Activated naive CD4-positive, alpha-beta T cell treated with anti-CD3 and anti-CD28 coated beads for 36 hours (primary cell): ENCODE measurements at places on chromosomes 2 and 18.

- no peak for DNase-seq
These were observed 126.4 kb upstream of the CTDP1 start for GRCh38 chr18:79553154-79553553.

GRCh38 chr2:224017957-224018356 lies 21.1 kb downstream of the SERPINE2 start:
- DNase-seq = no peak

DNA sequence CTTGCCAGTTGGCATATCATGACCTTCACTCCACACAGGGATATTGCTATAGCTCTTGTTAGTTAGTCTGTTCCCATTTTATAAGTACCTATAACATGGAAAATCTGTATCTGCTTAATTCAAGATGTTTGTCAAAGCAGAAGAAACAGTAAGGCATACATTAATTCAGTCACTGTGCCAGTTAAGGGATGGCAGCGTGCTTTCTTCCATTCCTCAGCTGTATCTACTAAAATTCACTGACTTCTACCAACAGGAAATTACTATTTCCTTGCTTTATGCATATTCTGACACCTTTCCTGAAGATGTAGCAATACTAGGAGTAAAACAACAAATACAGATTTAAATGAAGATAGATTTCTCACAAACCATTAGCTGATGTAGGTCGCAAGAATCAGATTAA lies 59.9 kb downstream of the RNF152 start:
- no peak for DNase-seq

DNA sequence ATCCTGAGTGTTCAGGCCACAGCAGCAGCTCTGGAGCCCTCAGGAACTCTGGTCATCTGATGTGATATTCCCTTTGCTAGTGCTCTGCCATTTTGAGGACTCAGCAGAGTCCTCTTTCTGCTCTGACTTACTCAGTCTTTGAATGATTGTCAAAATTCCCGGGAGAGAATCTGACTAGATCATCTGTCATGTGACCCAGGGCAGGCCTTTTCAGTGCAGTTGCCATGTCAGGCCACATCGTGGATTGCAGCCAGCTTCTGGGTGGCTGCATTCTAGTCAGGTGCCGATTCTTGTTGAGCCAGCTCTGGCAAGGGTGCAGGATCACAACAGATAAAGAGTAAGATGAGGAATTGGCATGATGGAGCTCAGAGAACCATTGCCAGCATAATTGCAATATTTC lies 795.6 kb downstream of the CPS1 start:
- no peak for DNase-seq

- DNase-seq = no peak
These were observed 95.1 kb upstream of the XPO1 start for GRCh38 chr2:61633250-61633649.

- DNase-seq = no peak
These were observed 18.8 kb downstream of the ZEB2 start for GRCh38 chr2:144501118-144501517.

- DNase-seq = no peak
These were observed 181.0 kb downstream of the AFF3 start for GRCh38 chr2:99961196-99961913.

GRCh38 chr18:9321017-9321452 lies 13.5 kb upstream of the TWSG1 start:
- DNase-seq = no peak

GRCh38 chr18:74722237-74722636 lies 124.6 kb downstream of the ZNF407 start:
- DNase-seq = no peak

DNA sequence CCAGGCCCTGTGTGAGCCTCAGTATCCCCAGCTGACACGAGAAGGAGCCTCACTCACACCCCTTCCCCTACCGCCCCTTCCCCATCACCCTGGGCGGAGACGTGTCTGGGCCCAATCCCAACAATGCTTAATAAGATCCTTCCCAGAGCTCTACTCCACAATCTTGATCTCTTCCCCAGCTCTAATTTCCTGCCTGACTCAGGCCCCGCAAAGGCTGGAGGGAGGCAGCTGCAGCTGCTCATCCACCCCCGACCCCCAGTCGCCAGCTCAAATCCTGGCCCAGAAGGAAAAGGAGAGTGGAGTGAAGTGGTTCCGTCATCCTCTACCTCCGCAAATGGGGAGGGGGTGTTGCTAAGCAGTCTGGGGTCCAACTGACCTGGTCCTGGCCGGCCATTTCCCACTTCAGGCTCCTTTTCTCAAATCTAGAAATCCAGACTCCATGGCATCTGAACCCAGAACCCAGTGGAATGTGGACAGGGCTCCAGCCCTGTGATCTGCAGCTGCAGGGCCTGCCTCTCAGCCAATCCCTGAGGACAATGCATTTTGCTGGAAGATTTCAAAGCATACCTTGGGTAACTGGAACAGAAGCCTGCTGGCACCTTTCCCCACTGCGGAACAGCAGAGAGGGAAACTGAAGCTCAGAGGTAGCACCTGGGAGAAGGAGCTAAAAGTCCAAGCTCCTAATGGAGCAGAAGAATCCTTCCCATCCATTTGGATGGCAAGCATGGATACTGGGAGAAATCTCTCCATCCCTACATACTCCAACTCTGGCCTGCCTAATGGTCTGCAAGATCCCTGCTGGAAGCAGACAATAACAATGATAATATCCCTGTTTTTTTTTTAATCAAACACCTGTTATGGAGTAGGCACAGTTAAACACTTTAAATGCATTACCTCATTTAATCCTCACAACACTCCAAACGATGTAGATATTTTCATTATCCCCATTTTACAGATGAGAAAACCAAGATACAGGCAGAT lies 5.6 kb upstream of the TNS1 start:
- no peak for DNase-seq

- no peak for DNase-seq
These were observed 235.2 kb downstream of the DYSF start for GRCh38 chr2:71688530-71688929.
